Vagina (tissue), 2 donors: ENCODE measurements at places on chromosomes 4 and X. TPM values are rescaled to one million over a fixed set of nuclear protein-coding genes. Genes with fewer than 3 reads are reported as not detected.

Gene EBP
- total RNA-seq: 55.2 TPM

Gene MAGEA6
- not detected for total RNA-seq

GRCh38 chr4:75254745-75255144, 259.5 kb downstream of the RCHY1 start:
- DNase-seq: no peak
- no peaks in the 10 kb centered on the region for H3K36me3 ChIP-seq
- no peaks in the 10 kb centered on the region for H3K27me3 ChIP-seq

Gene UCHL1
- total RNA-seq: 174 TPM

Gene HSD17B11
- 94.5 TPM for total RNA-seq

Gene MPP1
- 15.7 TPM for total RNA-seq

DNA sequence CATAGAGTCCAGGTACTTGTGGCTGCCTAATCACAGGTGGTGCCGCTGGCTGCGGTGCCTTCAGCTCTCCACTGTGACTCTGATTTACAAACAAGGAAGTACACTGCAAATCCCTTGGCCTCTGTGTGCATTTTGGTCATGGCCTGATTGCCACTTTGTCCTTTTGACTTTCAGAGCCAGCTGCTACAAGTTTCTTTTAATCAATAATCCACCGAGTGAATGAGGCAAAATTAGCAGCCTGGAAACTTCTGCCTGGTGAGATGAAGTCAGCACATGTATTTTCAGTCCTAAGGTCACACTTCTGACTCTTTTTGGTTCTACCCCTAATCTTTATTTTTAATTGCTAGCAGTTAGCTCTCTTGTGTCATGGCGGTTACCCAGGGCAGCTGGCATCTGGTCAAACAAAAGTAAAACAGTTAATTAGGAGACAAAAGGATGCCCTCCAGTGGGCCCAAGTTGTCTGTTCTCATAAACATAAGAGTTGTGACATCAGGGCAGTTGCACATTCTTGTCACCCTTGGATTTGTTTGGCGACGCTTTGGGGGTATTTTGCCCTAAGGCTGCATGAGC, 62.3 kb upstream of the LNX1 start:
- DNase-seq: no peak
- H3K27ac ChIP-seq: peak overlapping the region; percentile 78
- H3K36me3 ChIP-seq: no peaks in the 10 kb centered on the region
- H3K4me1 ChIP-seq: peaks cover 72% of the 10 kb centered on the region
- no peak overlapping the region for H3K4me3 ChIP-seq

Gene CDKL2
- 0.74 TPM for total RNA-seq

DNA sequence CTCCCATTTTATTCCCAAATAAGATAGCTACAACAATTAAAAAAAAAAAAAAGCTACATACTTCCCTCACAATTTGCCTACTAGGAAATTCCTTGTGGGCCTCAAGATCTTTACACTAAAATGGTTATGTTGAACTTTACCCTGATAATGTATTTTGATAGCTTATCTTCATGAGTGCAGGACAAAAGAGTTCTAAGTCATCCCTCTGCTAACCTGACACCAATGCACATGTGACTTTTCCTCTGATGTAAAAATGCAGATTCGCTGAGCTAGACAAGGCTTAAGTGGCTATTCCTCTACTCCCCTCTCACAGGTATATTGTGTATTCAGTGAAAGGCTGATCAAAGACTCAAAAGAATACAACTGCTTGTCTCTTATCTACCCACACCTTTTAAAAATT, 22.5 kb downstream of the ELF2 start:
- peaks cover 6% of the 10 kb centered on the region for H3K4me1 ChIP-seq
- H3K27ac ChIP-seq: no peak overlapping the region
- H3K27me3 ChIP-seq: no peaks in the 10 kb centered on the region
- DNase-seq: no peak
- H3K36me3 ChIP-seq: no peaks in the 10 kb centered on the region
- no peak overlapping the region for H3K4me3 ChIP-seq

- H3K4me3 ChIP-seq: no peak overlapping the region
- peaks cover 7% of the 10 kb centered on the region for H3K36me3 ChIP-seq
- DNase-seq: no peak
- H3K27ac ChIP-seq: peak overlapping the region; percentile 71
Observed at GRCh38 chr4:151169900-151170299, 70.5 kb downstream of the RPS3A start.

GRCh38 chr4:153131596-153131995, 72.6 kb upstream of the TRIM2 start:
- no peaks in the 10 kb centered on the region for H3K27me3 ChIP-seq
- H3K4me3 ChIP-seq: no peak overlapping the region
- DNase-seq: no peak
- H3K4me1 ChIP-seq: no peaks in the 10 kb centered on the region
- no peaks in the 10 kb centered on the region for H3K36me3 ChIP-seq

- H3K36me3 ChIP-seq: peaks cover 79% of the 10 kb centered on the region
- H3K4me3 ChIP-seq: no peak overlapping the region
- no peak for DNase-seq
- no peak overlapping the region for H3K27ac ChIP-seq
Observed at GRCh38 chr4:99077177-99077576, 11.4 kb downstream of the ADH5 start.

Gene SMIM10L2A
- 1.5 TPM for total RNA-seq

Gene P2RY10
- total RNA-seq: 0.98 TPM

GRCh38 chr4:80423553-80424224, 88.2 kb downstream of the CFAP299 start:
- H3K27ac ChIP-seq: no peak overlapping the region
- no peak overlapping the region for H3K4me3 ChIP-seq
- H3K27me3 ChIP-seq: no peaks in the 10 kb centered on the region
- no peaks in the 10 kb centered on the region for H3K4me1 ChIP-seq
- no peak for DNase-seq

DNA sequence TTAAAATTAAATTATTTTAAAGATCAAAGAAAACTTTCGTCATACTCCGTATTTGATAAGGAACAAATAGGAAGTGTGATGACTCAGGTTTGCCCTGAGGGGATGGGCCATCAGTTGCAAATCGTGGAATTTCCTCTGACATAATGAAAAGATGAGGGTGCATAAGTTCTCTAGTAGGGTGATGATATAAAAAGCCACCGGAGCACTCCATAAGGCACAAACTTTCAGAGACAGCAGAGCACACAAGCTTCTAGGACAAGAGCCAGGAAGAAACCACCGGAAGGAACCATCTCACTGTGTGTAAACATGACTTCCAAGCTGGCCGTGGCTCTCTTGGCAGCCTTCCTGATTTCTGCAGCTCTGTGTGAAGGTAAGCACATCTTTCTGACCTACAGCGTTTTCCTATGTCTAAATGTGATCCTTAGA, at the start of gene CXCL8:
CXCL8 (plus strand) TSS at position 217 of the 426 bp plus-strand sequence; CDS start at position 307, 90 bp downstream.
- DNase-seq: no peak
- no peak within 1 kb of the TSS for H3K27ac ChIP-seq
- H3K4me1 ChIP-seq: no peaks in the 10 kb centered on the region
- H3K27me3 ChIP-seq: no peaks in the 10 kb centered on the region
- no peaks in the 10 kb centered on the region for H3K36me3 ChIP-seq
- no peak within 1 kb of the TSS for H3K4me3 ChIP-seq

- no peak overlapping the region for H3K4me3 ChIP-seq
- H3K4me1 ChIP-seq: no peaks in the 10 kb centered on the region
- DNase-seq: no peak
- no peaks in the 10 kb centered on the region for H3K27me3 ChIP-seq
Observed at GRCh38 chr4:97639961-97640360, 503.3 kb downstream of the STPG2 start.

Gene UCP1
- total RNA-seq: not detected

DNA sequence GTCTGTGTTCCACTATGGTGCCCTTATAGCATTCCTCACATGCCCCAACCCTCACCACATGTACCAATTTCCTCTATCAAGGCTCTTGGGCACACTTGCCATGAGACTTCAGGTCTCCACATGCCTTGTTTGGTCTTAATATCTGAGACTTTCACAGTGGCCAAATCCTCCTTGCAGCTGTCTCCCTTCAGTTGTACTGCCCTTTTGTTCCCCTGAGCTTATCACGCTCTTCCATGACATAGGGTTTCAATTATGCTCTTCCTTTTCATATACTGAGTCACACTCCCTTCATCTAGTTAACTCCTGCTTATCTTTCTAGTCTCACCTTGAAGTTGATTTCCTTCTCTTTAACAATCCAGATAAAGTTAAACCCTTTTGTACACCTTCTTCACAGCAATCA, 212.9 kb downstream of the PDHA2 start:
- no peaks in the 10 kb centered on the region for H3K4me1 ChIP-seq
- DNase-seq: no peak
- H3K4me3 ChIP-seq: no peak overlapping the region
- no peaks in the 10 kb centered on the region for H3K36me3 ChIP-seq

- no peaks in the 10 kb centered on the region for H3K36me3 ChIP-seq
- no peak overlapping the region for H3K4me3 ChIP-seq
- no peak for DNase-seq
- H3K27ac ChIP-seq: no peak overlapping the region
Observed at GRCh38 chr4:1604706-1605205, 79.4 kb downstream of the FAM53A start.

- no peaks in the 10 kb centered on the region for H3K36me3 ChIP-seq
- no peak overlapping the region for H3K4me3 ChIP-seq
- no peak overlapping the region for H3K27ac ChIP-seq
- DNase-seq: no peak
Observed at GRCh38 chr4:30553706-30554105, 166.5 kb upstream of the PCDH7 start.

GRCh38 chr4:31458813-31459212, 738.6 kb downstream of the PCDH7 start:
- H3K27me3 ChIP-seq: no peaks in the 10 kb centered on the region
- H3K4me3 ChIP-seq: no peak overlapping the region
- H3K36me3 ChIP-seq: no peaks in the 10 kb centered on the region
- DNase-seq: no peak
- H3K27ac ChIP-seq: no peak overlapping the region
- H3K4me1 ChIP-seq: no peaks in the 10 kb centered on the region

- no peak overlapping the region for H3K4me3 ChIP-seq
- H3K27ac ChIP-seq: no peak overlapping the region
- H3K4me1 ChIP-seq: no peaks in the 10 kb centered on the region
- no peaks in the 10 kb centered on the region for H3K27me3 ChIP-seq
- DNase-seq: no peak
Observed at GRCh38 chrX:122567911-122568310, 616.2 kb upstream of the GRIA3 start.

DNA sequence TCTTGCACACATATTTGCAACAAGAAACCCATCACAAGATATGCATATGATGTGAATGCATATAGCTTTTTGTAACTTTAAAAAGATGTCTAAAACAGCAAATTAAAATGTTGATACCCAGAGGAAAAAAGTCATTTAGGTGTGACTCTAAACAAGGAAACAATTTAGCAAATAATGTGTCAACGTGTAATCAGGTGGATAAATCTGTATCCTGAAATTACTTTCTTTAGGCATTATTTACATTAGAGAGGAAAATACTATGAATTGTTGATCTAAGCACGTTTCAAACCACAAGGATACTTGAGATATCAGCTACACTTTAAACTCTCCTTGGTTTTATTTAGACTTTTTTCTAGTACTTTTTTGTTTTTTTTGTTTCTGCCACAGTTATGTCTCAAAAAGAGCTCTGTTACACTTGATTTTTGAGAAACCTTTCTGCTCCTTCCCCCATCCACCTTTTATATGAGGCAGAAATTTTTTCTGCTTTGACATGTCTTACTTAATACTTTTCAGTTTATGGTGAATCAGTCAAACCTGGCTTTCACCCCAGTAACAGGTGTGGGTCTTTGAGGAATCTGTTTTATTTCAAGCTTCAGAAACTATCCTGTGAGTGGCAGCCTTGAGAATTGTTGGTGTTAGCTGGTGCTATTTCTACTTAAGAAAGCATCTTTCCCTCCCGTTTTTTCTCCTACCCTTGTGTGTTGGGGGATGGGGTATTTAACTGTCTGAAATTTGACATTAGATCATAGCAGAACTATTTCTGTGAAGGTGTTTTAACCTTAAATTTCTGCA, 1.9 kb downstream of the NPNT start:
- H3K27me3 ChIP-seq: no peaks in the 10 kb centered on the region
- no peak overlapping the region for H3K27ac ChIP-seq
- H3K4me3 ChIP-seq: peak overlapping the region; percentile 60
- H3K36me3 ChIP-seq: no peaks in the 10 kb centered on the region
- no peak for DNase-seq

DNA sequence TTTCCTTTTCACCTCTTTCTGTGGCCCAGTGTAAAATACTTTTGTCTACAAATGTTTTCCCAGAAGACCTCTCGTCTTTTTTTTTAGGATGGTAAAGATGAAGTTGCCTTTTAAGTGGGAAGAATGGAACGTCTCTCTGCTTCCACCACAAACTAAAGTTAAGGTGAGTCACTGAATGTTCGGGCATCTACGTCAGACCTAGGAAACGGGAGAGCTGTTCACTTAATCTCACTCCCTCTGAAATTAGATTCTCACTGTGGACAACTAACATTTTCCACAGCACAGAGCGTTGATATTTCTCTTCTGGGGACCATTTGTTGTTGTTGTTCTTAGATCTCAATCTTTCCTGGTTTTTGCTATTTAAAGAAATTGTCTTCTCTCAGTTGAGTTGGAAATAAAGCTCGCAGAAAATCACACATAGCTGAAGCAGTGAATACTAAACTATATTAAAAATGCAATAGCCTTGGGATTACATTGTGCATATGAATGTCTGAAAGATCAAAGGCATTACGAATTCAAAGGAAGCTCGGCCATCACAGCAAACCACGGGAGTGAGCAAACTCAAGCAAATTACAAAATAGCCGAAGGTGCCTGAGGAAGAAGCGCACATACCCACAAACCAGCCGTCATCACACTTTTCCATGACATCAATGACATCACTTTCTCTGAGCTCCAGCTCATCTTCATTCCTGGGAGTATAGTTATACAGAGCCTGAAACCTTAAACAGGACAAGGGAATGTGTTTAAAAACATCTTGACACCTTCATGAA, 53.9 kb upstream of the PDLIM3 start:
- no peaks in the 10 kb centered on the region for H3K27me3 ChIP-seq
- DNase-seq: no peak
- H3K4me1 ChIP-seq: no peaks in the 10 kb centered on the region

- H3K27me3 ChIP-seq: no peaks in the 10 kb centered on the region
- H3K36me3 ChIP-seq: peaks cover 9% of the 10 kb centered on the region
- peaks cover 21% of the 10 kb centered on the region for H3K4me1 ChIP-seq
- no peak overlapping the region for H3K27ac ChIP-seq
Observed at GRCh38 chr4:112277220-112277619, 8.5 kb downstream of the TIFA start.

DNA sequence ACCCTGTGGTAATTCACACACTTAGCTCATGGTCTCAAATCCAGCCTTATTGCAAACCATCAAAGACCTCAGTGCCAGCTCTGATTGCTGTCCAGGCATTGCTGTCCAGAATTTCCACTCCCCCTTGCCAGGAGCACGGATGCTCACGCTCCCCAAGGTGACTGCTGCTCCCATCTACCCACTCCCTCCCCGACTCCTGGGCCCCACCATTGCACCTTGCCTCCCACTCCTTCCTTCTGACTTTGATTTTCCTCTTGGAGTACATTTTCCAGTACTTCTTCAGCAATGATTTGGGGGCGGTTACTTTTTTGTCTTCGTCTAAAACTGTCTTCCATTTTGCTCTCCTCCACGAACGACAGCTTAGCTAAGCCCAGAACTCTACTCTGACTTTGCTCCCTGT, 11.5 kb downstream of the ZFYVE28 start:
- H3K36me3 ChIP-seq: no peaks in the 10 kb centered on the region
- DNase-seq: no peak
- peaks cover 8% of the 10 kb centered on the region for H3K4me1 ChIP-seq
- H3K4me3 ChIP-seq: no peak overlapping the region
- H3K27ac ChIP-seq: no peak overlapping the region

GRCh38 chrX:56802921-56803849, 74.1 kb downstream of the NBDY start:
- H3K27me3 ChIP-seq: no peaks in the 10 kb centered on the region
- H3K4me1 ChIP-seq: peaks cover 25% of the 10 kb centered on the region
- no peaks in the 10 kb centered on the region for H3K36me3 ChIP-seq
- H3K4me3 ChIP-seq: peak overlapping the region; percentile 57
- peak; percentile 85 for DNase-seq
